ENCODE measurements at places on chromosomes 3 and 15. TPM values are rescaled to one million over a fixed set of nuclear protein-coding genes. Genes with fewer than 3 reads are reported as not detected.
A peak's percentile ranks its signal among the peaks of the same experiment; 100 is the strongest.

- no peak for DNase-seq
Observed at GRCh38 chr15:31197497-31198414, 96.2 kb upstream of the TRPM1 start.

- DNase-seq: no peak
Observed at GRCh38 chr3:193772422-193772763, 179.4 kb downstream of the OPA1 start.

- DNase-seq: no peak
Observed at GRCh38 chr3:183281126-183281797, 28.2 kb downstream of the B3GNT5 start.

- no peak for DNase-seq
Observed at GRCh38 chr15:31341071-31341470, 14.4 kb downstream of the KLF13 start.

DNA sequence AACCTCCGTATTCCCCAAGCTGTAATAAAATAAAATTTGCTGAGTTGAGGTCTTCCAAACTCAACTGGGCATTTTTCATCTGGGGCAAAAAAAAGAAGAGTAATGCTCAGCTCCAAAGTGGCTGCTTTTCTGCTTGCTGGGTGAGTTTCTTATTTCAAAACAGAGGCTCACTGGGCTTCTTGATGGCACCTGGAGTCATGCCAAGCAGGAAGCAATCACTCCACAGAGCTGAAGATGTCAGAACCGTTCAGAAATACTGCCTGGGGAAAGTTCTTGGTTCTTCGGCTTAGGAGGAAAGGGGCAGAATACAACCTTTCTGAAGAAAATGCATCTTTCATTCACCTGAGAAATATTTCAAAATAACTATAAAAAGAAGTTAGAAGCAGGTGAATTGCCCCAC lies 4.1 kb downstream of the CCR9 start:
- no peak for DNase-seq

DNA sequence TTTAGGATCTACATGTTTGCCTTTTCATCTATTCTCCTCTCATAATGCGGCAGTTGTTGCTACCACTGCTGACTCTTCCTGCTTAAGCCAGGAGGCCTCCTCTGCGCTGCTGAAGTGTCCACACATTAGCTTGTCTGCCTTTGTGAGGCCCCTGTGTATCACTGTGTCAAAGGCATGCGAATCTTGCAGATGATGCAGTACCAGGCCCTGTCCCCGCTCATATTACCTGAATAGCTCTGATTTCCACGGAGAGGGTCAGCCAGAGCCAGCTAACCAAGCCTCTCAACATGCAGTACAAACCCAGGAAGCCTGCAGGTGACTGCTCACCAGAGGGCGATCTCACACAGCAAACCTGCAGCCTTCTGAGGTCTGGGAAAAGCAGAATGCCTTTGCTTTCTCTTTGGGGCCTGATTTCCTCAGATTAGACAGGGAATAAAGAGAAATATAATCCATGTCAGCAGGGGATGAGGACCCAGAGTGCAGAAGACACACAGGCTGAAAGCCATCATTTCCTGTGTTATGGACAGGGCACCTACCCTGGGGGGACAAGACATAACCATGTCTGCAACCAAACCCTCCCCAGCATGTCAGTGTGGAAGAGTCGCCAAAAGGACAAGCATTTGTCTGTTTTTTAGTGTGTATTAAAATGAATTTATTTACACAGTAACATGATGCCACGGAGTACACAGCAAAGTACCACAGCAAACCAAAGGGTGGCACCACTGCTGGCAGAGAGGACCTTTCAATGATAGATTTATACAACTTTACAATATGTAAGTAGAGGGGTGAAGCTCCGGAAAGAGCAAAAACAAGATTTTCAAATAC lies 36.8 kb upstream of the TSPAN3 start:
- peak; percentile 51 for DNase-seq

GRCh38 chr3:126558336-126559071 lies at the start of gene C3orf22:
C3orf22 (minus strand) TSS chr3:126558932; CDS start chr3:126553390, 5,542 bp downstream.
- DNase-seq: no peak

GRCh38 chr15:75030424-75030823 lies 7.0 kb downstream of the PPCDC start:
- no peak for DNase-seq

- no peak for DNase-seq
Observed at GRCh38 chr3:72889310-72890165, 1.7 kb downstream of the GXYLT2 start.

DNA sequence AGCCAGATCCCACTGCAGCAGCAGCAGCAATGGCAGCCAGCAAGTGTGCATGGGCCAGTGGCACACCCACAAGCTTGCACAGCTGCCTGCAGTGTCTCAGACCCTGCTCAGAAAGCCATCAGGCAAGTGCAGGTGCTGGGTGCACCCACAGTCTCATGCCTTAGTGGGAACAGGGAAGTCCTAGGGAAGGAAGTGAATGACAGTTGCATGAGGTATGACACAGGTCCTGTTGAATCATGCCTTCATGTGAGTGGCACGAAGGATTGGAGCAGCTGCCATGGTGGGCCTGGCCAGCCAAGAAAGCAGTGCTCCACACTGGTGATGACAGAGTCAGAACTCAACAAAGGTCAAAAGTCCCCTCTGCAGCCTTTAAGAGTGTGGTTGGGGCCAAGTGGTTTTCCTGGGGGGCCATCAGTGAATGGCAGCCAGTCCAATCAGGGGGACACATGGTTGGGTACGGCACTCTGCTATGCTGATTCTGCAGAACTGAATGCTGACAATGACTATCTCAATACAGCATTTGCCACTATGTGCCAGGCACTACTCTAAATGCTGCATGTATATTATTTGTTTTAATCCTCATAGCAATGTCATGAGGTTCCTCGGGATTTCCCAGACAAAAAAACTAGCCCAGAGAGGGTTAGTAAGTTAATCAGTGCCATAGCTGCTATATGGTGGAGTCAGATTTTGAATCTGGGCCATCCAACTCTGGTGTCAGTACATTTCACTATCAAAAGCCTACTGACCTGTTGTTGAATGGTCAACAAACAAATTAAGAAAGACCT lies 94.3 kb downstream of the AQP9 start:
- DNase-seq: no peak

GRCh38 chr15:38846346-38846745 lies 281.7 kb upstream of the RASGRP1 start:
- DNase-seq: no peak

DNA sequence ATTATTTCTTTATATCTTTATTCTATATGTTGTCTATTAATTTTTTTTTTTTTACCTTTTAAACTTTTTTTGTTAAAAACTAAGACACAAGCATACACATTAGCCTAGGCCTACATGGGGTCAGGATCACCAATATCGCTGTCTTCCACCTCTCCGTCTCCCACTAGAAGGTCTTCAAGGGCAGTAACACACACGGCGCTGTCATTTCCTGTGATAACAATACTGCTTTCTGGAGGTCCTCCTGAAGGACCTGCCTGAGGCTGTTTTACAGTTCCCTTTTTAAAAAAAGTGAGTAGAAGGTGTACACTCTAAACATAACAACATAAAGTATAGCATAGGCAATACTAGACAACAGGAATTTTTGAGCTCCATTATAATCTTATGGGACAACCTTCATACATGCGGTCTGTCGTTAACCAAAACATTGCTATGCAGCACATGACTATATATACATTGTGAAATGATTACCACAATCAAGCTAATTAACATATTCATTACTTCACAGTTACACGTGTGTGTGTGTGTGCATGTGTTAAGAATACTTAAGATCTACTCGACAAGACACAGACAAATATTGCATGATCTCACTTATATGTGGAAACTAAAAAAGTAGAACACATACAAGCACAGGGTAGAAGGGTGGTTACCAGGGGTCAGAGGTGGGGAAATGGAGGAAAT lies 20.8 kb downstream of the RAB6B start:
- DNase-seq: no peak

DNA sequence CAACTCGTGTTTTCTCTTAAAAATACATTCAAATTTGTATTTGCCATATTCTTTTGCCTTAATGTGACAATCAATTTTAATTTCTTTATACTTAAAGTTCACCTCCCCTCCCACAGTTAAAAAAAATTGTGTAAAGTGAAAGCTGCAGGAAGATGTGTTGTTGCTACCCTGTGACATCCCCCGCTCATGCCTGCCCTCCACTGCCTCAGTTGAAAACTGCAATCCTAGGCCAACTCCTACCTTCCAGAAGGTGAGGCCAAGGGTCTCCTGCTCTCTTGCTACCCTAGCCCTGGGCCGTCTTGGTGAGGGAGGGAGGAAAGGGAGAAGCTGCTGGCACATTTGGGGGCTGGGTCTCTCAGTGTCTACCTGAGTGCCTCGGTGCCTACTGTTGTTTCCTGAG lies 57.0 kb upstream of the CMTM7 start:
- DNase-seq: no peak

GRCh38 chr3:193029800-193030199 lies 112.1 kb upstream of the MB21D2 start:
- no peak for DNase-seq

DNA sequence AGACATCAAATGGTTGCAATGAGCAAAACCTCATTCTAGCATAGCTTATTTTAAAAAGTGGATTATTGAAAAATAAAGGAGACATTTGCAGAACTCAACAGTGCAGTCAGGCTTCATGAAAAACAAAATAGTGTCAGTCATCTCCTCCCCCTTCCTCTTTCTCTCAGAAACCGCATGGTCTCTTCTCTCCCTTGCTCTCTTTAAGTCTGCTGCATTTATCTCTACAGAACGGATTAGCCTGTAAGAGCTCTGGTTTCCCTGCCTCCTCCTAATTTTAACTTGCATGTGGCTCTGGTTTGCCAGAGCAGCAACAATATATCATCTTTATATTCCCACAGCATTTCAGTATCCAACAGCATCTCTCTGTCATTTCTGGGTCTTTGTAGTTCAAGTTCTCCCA lies 609.0 kb downstream of the MECOM start:
- DNase-seq: no peak

- DNase-seq: no peak
Observed at GRCh38 chr3:23035927-23036640, 167.0 kb upstream of the UBE2E2 start.

DNA sequence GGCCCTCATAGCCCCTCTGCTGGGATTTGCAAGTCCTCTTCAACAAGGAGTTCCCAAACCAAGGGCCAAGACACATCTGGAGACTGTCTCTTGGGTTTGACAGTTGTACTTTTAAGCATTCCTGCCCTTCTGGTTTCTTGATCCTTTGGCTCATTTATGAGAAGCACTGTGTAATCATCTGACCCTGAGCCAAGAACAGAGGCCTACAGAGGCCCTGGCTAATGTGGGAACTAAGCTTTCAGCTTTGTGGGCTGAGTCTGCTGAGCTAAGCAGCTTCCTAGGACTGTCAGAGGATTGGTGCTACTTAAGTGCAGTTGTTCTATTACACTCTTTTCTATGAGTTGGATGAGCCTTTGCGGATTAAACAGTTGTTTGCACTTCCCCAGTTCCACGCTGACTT lies 178.3 kb downstream of the KBTBD8 start:
- DNase-seq: no peak

GRCh38 chr15:62244762-62245161 lies 79.7 kb upstream of the C2CD4B start:
- no peak for DNase-seq

DNA sequence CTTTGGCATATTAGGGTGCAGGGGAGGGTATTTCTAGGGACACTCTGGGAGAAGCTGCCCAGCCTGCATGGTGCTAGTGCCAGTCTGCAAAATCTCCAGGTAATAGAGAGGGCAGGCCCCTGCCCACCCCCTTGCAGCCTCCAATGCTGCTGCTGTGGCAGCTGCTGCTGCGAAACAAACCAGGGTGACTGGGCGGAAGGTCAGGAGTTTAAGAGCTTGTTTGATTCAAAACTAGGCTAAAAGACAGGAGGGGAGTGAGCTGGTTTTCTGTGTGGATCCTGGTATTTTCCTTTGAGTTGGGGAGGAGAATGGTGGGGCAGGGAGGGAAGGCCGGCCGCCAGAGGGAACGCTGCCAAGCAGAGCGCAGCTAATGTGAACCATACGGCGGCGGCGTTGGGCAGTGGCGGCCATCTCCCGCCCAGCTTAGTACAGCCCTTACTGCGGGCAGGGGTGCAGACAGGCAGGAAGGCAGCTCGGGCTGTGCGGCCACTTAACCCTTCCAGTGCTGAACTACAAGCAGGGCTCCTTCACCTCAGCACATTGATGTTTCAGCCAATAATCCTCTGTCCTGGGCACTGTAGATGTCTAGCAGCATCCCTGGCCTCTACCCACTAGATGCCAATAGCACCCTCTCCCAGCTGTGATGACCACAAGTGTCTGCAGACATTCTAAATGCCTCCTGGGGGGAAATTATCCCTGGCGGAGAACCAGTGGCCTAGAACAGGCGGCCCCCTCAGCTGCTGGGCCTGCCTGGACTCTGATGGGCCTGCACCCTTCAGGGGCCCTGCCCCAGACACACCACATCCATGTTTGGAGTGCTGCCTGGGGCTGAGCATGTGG lies 125.7 kb downstream of the EEFSEC start:
- DNase-seq: peak; percentile 19

GRCh38 chr15:65069779-65070546 lies 2.2 kb upstream of the RASL12 start:
- no peak for DNase-seq

GRCh38 chr3:194245975-194246561 lies 105.1 kb downstream of the CPN2 start:
- no peak for DNase-seq

DNA sequence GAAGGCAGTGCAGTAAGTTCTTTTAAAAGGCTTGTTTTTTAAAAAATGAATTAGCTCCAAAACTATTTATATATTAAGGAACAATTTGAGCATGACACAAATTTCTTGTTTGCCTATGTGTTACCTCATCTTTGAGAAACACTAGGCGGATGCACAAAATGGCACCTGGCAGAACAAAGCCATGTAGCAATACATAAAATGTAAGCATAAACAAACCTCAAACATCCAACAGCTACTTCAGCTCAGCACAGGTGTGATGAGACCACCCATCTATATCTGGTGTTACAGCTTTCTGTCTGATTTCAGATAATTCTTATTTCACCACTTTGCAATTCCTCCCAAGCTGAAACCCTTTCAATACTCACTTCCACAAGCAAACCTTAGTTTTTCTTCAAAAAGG lies 221.2 kb upstream of the CNTN6 start:
- DNase-seq: no peak

Gene PSTPIP1
- total RNA-seq: 1.5 TPM

Gene LRRC2
- 0.12 TPM for total RNA-seq

Gene ANKRD63
- not detected for total RNA-seq

Gene ANKUB1
- not detected for total RNA-seq

Gene RTP3
- not detected for total RNA-seq

Gene RPN1
- 166 TPM for total RNA-seq

Gene C15orf40
- total RNA-seq: 23.1 TPM

Gene ULK3
- total RNA-seq: 48.4 TPM

Gene GXYLT2
- 0.82 TPM for total RNA-seq

Gene HHATL
- total RNA-seq: not detected

Gene P2RY1
- total RNA-seq: 8.6 TPM

Gene UBP1
- total RNA-seq: 90.9 TPM

Gene ITIH1
- not detected for total RNA-seq

Gene SKOR1
- 0.49 TPM for total RNA-seq

Gene FANCI
- 164 TPM for total RNA-seq

Gene NOX5
- not detected for total RNA-seq

Gene GOLGA6L10
- total RNA-seq: 3.6 TPM

Gene RTP1
- total RNA-seq: not detected

Gene TAGLN3
- total RNA-seq: 70.2 TPM

Gene FETUB
- not detected for total RNA-seq

Gene CIDEC
- total RNA-seq: not detected

Measured in neural crest cell (in vitro differentiated cells).